ENCODE measurements at places on chromosomes 13 and 19.
A peak's percentile ranks its signal among the peaks of the same experiment; 100 is the strongest.

DNA sequence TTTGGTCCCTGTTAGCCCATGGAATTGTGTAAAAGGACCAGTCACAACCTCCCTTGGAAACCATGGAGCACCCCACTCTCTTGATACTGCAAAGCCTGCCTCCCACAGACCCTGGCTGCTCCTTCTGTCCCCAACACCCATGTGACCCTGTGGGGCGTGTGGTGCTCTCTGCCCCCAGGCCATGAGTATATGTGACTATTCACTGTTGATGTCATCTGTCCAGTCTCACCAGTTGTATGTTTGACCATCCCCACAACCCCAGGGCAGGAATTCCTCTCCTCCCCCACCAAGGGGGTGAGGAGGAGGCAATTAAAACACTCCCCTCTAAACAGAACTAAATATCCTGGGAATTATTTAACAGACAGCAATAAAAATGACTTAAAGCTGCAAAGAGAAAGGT lies 35.2 kb downstream of the KCTD15 start:
- no peak for DNase-seq

GRCh38 chr19:40469011-40469410 lies 2.2 kb downstream of the SPTBN4 start:
- no peak for DNase-seq

- no peak for DNase-seq
Measured at GRCh38 chr19:35534803-35535480, 1.7 kb downstream of the GAPDHS start.

DNA sequence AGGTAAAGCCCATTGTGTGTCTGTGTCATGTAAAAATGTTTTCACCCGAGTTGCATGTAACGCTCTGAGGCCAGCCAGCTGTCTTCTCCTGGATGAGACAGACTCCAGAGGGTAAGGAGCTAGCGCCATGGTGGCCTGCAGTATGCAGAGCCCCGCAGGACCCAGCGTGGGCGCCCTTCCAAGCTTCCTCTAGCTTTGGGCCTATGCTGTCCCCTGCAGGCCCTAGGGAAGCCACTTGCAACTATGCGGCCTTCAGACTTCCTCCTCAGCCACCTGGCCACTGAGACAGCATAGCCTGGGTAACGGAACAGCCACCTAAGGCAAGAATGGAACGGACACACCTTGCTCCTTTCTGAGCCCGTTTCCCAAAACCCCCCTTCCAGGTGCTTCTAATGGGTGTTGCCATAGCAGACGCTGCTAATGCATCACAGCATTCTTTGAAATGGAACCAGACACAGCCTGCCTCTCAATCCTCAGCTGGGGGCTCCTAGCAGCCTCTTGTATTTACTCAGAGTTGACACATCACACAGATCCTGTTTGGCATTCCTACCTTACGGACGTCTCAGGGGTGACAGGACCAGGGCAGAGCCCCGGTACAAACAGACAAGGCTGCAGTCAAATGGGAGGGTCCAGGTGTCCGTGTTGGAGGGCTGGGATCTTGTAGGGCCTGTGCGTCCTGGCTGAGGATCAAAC lies 6.2 kb downstream of the FAM32A start:
- no peak for DNase-seq

- no peak for DNase-seq
Measured at GRCh38 chr13:37229931-37230330, 124.5 kb upstream of the CSNK1A1L start.

- no peak for DNase-seq
Measured at GRCh38 chr19:50939596-50939995, 13.2 kb downstream of the KLK5 start.

DNA sequence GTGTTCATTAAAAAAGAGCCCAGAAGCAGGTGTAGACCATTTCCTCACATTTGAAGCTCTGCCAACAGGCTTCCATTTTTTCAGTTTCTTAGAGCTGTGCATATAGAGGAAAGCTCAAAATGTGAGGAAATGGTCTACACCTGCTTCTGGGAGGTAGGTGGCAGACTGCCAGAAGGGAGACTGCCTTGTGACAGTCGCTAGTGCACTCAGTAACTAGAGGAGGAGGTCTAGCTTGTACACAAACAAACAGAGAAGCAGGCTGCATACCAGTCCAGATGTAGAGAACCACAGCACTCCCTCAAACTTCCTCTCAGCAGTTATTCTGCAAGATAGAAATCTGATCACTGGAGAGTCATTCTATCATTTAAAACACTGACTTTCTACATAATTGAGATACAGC lies 800.2 kb downstream of the EFNB2 start:
- DNase-seq = no peak

DNA sequence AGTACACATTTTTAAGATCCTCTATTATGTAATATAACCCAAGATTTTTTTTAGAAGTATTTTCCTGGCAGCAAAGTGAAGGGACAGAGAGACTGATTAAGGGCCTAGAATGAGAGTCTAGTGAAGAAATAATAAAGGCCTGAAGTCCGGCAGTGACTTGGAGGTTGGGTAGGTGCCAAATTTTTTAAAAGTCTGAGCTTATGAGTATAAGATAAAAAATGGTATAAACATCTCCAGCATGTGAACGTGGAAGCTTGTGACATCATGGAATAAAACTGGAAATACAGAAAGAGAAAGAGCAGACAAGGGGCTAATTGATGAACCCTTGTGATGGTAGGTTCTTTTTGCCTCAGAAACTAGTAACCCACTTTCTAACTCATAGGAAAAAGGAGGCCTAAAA lies 174.6 kb downstream of the SUCLA2 start:
- peak; percentile 31 for DNase-seq

GRCh38 chr13:21825186-21825585 lies 154.3 kb downstream of the FGF9 start:
- no peak for DNase-seq

DNA sequence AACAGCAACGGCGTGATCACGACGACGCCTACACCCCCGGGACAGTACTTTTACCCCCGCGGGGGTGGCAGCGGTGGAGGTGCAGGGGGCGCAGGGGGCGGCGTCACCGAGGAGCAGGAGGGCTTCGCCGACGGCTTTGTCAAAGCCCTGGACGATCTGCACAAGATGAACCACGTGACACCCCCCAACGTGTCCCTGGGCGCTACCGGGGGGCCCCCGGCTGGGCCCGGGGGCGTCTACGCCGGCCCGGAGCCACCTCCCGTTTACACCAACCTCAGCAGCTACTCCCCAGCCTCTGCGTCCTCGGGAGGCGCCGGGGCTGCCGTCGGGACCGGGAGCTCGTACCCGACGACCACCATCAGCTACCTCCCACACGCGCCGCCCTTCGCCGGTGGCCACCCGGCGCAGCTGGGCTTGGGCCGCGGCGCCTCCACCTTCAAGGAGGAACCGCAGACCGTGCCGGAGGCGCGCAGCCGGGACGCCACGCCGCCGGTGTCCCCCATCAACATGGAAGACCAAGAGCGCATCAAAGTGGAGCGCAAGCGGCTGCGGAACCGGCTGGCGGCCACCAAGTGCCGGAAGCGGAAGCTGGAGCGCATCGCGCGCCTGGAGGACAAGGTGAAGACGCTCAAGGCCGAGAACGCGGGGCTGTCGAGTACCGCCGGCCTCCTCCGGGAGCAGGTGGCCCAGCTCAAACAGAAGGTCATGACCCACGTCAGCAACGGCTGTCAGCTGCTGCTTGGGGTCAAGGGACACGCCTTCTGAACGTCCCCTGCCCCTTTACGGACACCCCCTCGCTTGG lies 966 bp downstream of the JUNB start:
- peak; percentile 64 for DNase-seq

DNA sequence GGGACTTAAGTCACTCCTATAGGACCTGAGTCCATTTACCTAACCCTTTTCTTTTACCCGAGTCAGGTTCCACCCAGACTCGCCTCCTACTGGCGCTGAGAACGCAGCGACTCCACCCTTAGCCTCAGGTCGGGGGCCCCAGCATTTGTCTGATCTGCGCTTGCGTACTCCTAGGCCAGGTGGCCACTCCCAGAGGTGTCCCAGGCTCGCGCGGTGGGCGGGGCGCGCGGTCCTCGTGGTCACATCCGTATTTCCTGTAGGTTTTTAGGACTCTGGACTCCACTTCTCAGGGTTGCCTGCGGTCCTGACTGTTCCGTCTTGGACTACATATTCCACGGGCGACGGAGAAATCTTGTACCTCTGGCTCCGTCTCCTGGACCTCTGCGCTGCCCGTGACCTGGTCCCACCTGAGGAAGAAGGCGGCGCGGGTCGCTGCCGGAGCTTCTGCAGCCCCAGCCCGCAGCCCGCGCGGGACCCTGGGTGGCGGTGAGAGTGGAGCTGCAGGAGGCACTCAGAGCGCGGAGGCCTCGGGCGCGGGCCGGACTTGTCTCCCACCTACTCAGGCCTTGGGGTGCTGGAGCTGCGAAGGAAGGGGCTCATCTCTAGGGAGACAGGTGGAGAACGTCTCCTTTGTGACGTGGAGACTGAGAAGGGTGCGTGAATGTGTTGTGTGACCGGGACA lies 11.0 kb upstream of the ZNF573 start:
- DNase-seq = no peak

DNA sequence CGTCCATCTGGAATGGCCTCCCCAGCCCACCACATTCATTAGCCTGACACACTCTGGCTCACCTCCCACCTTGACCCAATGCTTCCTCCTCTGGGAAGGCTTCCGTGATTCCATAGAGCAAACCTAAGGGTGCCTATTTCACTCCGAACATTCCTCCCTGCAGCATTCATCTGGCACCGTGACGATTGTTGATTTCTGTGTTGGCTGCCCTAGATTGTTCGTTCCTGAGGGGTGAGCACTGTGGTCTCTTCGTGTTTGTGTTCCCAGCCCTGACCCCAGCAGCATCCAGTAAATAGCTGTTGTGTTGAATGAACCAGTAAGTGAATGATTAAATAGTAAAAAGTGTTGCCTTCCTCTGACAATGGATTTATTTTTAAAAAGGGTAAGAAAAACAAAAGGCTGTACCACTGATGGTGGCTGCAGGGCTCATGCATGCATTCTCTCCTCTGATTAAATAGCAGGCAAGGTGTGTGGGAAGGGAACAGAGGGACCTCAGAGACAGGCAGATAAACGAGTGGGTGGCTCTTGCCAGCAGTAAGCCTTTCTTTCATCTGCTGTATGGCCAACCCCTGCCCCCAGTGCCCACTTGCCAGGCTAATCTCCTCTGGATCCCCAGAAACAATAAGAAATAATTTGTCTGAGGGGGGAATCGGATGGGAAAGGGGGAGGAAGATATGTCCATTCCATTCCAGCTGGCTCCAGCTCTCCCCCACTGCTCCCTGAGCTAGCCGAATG lies 48.4 kb upstream of the CACNA1A start:
- DNase-seq = peak; percentile 7

DNA sequence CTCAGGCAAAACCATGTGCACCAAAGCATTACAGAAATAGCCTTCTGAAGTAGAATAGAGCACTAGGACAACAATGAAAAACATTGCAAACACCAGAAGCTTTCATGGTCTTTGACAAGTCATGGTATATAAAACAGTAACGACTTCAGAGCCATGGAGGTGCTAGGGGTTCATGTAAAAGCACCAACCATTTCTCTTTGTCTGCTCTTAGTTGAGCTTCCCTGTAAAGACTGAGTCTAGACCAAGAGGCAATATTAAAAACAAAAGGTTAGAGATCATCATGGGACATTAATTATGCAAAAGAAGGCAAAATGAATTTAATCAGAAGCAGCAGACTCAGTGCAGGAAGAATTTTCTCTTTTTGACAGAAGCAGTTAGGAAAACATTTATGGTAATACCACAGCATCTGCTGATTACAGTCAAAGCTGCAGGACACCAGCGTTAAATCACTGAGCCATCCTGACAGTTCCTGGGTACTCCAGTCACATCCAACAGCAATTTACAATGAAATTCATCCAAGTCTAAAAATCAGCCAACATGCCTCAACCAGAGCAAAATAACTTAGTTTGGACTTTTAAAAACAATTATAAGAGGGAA lies 476.8 kb downstream of the DIAPH3 start:
- DNase-seq = no peak

- DNase-seq = no peak
Measured at GRCh38 chr13:110978390-110978789, 63.5 kb upstream of the ANKRD10 start.

DNA sequence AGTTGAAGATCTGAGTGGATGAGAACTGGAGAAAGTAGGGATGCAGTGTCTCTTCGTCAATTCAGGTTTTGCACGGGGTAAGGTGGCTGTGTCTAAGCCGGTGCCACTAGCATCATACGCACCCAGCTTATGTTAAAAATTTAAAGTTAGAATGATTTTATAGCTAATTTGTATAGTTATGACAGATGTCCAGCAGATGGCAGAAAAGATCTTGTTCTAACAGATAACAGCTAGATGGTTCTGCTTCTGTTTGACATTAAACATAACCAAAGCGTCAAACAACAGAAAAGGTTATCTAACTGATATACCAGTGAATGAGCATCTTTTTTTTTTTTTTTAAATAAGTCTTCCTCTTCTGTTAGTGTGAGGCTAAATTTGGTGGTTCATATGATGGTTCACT lies 18.8 kb upstream of the EDDM13 start:
- DNase-seq = peak; percentile 63

DNA sequence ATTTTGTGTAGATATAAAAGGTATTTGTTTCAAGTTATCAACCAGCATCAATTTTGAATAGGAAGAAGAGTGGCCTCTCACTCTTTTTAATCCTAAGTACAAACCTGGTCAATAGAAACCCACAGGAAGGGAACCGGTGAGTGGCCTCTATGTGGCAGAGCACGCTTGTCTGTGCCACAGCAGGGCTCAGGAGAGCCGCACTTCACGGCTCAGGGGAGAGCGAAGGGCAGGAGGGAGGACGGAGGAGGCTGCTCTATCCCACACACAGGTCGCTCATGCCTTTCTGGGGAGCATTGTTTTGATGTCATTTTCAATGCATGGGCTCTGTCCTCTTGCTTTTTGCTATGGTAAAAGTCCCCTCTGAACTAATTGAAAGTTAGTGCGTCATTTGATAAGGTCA lies 57.2 kb downstream of the TNFRSF19 start:
- no peak for DNase-seq

GRCh38 chr13:110651271-110651670 lies 35.9 kb downstream of the NAXD start:
- DNase-seq = no peak
